Brain microvascular endothelial cell (primary cell): ENCODE measurements at places on chromosomes 5 and 9.

GRCh38 chr5:125126050-125126449 is 379.6 kb upstream of the ZNF608 start:
- DNase-seq = no peak

- DNase-seq = peak; percentile 20
These were observed 83.4 kb upstream of the ZNF169 start for GRCh38 chr9:94175669-94176068.

GRCh38 chr5:39815711-39816110 is 390.9 kb upstream of the DAB2 start:
- no peak for DNase-seq

DNA sequence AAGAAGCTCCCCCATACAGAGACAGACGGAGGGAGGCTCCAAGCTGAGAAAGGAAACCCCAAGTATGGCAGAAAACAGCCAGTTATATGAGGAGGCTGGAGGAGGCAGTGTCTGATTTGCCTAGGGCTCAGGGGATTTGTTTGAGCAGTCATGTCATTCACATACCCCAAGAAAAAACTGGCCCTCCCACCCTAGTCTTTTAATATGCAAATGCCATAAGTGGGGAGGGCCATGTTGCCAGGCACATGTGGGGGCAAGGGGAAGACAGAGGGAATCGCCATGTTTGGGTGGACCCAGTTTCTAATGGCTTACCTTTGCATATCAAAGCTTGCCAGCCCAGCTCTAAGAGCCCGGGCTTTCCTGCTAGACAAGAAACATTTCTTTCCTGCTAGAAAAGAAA is 1163.8 kb downstream of the TAF11L14 start:
- no peak for DNase-seq

DNA sequence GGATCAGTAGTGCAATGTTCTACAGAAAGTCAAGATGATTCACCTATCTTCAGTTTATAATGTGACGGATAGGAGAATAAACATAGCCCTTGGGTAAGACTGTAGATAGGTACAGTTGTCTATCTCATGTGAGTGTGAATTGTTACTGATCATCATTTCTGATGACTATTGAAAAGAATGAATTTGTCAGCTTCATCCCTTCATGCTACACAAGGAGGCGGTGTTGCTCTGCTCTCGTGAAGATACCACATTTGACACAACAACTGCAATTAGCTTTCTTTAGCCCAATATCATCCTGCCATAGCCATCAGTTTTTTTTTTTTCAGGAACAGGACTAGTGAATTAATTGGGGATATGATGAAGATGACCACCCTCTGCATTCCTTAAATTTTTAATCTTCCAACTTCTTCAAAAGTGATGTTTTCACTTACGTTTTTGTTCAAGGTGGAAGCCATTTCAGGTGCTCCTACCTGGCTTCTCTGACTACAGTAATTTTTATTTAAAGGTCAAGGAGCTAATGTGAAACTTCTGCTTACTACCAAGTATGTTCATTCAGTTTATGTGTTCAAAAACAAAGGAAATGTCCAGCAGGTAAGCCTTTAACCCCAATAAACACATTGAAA is 152.9 kb upstream of the MOCS2 start:
- peak; percentile 63 for DNase-seq

DNA sequence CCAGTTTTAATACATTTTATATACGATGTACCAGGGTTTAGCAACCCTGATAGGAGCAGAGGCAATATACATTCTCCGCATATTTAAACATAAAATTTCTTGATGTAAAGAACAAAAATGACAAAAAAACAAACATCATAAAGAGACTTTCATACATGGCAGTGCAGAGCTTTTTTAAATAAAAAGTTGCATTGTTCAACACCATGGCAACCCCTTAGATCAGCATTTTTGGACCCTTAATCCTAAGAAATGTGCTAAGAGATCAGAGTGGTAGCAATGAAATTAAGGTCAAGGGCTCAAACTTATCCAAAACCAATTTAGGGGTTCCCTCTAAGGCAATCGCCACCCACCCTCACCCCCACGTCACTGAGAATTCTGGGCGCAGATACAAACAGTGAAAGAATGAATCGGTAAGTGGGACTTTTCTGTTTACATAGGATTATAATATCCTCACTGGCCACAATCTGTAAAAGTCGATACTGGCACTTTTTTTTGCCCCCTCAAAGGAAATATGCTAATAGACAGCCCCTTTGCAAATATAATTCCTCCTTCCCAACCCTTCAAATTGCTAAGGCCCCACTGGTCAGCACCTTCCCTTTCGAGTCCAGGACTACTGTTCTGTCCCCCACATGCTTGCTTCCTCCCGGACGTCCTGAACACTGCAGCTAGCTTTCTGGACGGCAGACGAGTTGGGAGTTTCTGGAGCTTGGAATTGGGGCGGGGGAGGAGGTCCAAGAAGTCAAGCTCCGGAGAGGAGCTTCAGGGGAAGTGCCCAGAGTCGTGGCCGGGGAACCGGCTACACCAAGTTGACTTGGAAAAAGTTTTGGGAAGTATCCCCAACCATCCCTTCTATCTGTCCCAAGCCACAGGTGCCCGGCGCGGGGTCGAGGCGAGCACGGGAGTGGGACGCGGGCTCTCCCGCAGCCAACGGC is 2.2 kb downstream of the GAS1 start:
- DNase-seq = no peak

- DNase-seq = no peak
These were observed 87.4 kb upstream of the PCA3 start for GRCh38 chr9:76676857-76677256.

- no peak for DNase-seq
These were observed 207.9 kb upstream of the OTULINL start for GRCh38 chr5:14373685-14374084.

DNA sequence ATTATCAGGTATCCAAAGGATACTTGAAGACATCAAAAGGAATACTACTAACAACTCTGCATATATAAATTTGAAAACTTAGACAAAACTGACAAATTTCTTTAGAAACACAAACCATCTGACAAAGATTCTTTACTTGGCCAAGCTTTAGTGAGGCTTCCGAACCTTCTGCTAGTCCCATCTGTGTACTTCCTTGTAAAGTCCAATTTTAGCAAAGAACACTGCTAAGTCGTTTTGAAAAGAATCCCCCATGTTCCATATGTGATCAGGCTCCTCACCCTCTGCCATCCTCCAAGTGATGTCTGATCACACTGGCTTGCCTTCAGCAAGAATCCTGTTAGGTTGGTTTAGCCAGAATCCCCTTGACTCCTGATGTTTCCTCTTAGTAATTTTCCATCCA is 150.0 kb upstream of the ACO1 start:
- no peak for DNase-seq

- no peak for DNase-seq
These were observed 161.7 kb downstream of the MAST4 start for GRCh38 chr5:66757834-66758371.

DNA sequence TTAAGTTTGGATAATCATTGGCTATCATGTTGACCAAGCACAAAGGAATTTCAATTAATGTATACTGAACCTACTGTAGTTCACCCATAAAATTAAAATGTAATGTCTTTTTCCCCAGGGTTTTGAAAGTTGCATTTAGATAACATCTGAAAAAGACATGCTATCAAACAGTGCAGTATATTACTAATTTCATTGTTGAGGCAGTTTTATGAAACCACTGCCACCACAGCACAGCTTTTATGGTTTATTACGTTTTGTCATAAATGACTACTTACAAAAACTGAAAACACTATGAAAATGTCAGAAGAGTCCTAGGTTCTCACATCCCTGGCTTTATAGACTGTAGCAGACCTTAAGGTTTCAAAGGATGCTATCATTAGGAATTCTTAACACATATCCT is 32.0 kb upstream of the HAPLN1 start:
- no peak for DNase-seq

GRCh38 chr9:135179976-135180375 is 92.5 kb downstream of the OLFM1 start:
- no peak for DNase-seq

- no peak for DNase-seq
These were observed 2.1 kb downstream of the PCDHA8 start for GRCh38 chr5:140842798-140843733.

GRCh38 chr9:100580257-100580656 is 2.4 kb downstream of the CAVIN4 start:
- no peak for DNase-seq

GRCh38 chr9:93051680-93052089 is 6.8 kb upstream of the SUSD3 start:
- DNase-seq = peak; percentile 15

GRCh38 chr5:154541553-154541952 is 63.5 kb upstream of the HAND1 start:
- DNase-seq = no peak

- no peak for DNase-seq
These were observed 58.7 kb downstream of the CCDC192 start for GRCh38 chr5:127761869-127762268.

DNA sequence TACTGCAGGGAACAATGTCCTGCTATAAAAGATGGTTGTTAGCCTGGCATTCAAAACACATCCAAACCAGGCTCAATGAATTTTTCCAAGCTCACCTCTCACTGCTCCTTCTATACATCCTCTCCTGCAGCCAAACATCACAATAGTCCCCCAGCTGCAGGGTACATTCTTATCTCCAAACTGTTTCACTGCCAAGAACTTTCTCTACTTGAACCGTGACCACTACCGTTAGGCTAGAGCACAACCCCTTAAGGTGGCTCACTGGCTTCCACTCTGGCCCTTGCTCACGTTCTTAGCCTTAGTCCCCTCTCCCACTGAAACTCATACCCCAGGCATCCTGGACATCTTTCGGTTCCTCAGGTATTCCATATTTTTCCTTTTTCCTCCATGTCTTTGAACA is 29.0 kb upstream of the ANXA6 start:
- DNase-seq = no peak

DNA sequence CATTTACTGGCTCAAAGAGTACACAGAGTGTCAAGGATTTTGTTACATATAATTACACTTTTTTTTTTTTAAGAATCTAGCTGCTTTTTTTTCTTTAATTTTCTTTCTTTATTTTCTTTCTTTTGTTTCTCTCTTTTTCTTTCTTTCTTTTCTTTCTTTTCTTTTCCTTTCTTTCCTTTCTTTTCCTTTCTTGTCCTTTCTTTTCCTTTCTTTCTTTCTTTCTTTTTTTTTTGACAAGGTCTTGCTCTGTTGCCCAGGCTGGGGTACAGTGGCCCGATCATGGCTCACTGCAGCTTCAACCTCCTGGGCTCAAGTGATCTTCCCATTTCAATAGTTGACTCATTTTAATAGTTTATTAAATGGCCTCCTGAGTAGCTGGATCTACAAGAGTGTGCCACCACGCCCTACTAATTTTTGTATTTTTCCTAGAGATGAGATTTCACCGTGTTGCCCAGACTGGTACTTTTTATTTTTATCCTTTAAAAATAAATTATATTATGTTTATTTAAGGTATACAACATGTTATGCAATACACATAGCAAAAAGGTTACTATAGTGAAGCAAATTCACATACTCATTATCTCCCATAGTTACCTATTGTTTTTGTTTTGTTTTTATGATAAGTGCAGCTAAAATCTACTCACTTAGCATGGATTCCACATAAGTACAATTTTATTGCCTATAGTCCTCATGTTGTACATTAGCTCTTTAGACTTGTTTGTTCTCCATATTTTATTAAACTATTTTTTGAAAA is 381.5 kb upstream of the KLF4 start:
- DNase-seq = no peak

- DNase-seq = peak; percentile 40
These were observed 49.9 kb upstream of the GARNL3 start for GRCh38 chr9:127214421-127215267.

- no peak for DNase-seq
These were observed 20.9 kb upstream of the BARX1 start for GRCh38 chr9:93976081-93976480.

- DNase-seq = no peak
These were observed 75.3 kb downstream of the HMGCR start for GRCh38 chr5:75412111-75412990.

DNA sequence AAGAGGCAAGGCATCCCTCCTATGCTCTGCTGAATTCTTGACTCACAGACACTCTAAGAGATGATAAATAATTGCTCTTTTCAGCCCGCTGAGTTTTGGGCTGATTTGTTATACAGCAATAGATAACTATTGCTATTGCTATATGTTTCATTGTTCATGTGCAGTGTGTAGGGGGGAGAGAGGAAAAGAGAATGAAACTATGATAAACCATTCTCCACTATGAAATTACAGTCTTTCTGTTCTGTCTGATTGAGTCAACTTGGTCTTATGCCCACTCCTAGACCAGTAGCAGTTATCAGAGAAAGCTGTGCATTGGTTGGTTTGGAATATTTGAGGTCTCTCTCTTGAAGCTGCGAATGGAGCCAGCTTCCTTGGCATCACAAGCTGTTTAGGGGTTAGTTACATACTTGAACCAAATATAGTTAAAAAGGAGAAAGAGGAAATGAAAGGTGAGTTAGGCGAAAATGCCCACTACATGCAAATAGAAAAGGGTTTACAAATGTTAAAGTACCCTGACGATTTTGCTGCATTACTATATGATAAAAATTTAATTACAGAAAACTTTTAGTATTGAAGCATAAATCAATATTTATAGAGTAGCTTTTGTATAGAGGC is 136.3 kb upstream of the ACTBL2 start:
- no peak for DNase-seq

- peak; percentile 80 for DNase-seq
These were observed 23.5 kb upstream of the ALDOB start for GRCh38 chr9:101458963-101459631.

DNA sequence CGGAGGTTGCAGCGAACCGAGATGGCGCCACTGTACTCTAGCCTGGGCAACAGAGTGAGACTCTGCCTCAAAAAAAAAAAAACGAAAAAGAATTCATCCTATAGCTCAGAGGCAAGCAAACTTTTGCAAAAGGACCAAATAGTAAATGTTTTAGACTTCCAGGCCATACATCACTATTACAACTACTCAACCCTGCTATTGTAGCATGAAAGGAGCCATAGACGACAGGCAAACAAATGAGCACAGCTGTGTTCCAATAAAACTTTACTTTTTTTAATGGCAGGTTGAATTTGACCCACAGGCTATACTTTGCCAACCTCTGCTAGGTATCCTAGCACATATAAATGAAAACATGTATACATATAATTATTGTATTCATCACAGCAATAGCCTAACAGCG is 58.9 kb upstream of the SLC30A5 start:
- no peak for DNase-seq

DNA sequence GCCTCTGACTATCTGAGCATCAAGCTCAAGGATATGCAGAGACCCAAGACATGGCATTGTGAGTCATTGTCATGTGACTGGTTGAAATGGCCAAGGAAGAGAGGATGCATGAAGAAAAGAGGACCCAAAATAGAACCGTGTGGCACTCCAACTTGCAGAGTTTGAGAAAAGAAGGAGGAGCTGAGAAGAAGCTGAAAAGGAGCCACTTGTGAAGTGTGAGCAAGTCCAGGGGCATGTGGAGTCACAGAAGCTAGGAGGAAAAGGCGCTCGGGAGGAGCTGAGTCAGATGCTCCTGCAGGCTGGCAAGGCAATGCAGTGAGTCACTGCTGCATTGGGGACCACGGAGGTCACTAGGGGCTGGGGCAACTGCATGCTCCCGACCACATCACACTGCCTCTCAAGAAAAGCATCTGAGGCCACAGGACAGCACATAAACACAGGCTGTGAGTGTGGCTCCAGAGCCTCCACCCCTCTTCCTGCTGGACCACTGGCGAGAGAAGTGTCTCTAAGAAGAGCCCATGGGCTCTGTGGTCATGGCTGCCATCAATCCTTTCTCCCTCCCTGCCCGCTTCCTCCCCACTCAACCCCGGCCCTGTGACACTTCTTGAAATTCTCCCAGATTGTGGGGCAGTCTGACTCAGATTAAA is 197.6 kb downstream of the DRD1 start:
- peak; percentile 96 for DNase-seq

GRCh38 chr9:98552331-98552730 is 156.4 kb downstream of the GABBR2 start:
- no peak for DNase-seq

- DNase-seq = no peak
These were observed 342.6 kb upstream of the CCNH start for GRCh38 chr5:87755360-87755759.
